ENCODE measurements at places on chromosomes 12 and 14. TPM values are rescaled to one million over a fixed set of nuclear protein-coding genes. Genes with fewer than 3 reads are reported as not detected.

Gene CD4
- 0.72 TPM for total RNA-seq

Gene GZMB
- not detected for total RNA-seq

Gene CACNA2D4
- total RNA-seq, result 0.26 TPM

Gene SLC39A5
- total RNA-seq, result 0.39 TPM

Gene ATL1
- total RNA-seq, result 15.8 TPM

Gene MEG3
- total RNA-seq, result not detected

Gene SERPINA12
- not detected for total RNA-seq

Gene MYH6
- not detected for total RNA-seq

Gene PARP11
- total RNA-seq, result 10.4 TPM

Gene MDM1
- 10.9 TPM for total RNA-seq

Gene DBX2
- not detected for total RNA-seq

Gene ASPG
- not detected for total RNA-seq

Gene DGLUCY
- total RNA-seq, result 20.0 TPM

Gene TMEM253
- 2.2 TPM for total RNA-seq

Gene AHNAK2
- total RNA-seq, result 34.3 TPM

Gene ALX1
- total RNA-seq, result 1.9 TPM

Gene KITLG
- total RNA-seq, result 15.9 TPM
